ENCODE measurements at places on chromosomes 11 and 22.

- DNase-seq, result peak; percentile 12
Observed at GRCh38 chr11:118834427-118835028, 43.6 kb upstream of the DDX6 start.

- no peak for DNase-seq
Observed at GRCh38 chr11:46049325-46049897, 71.8 kb downstream of the PHF21A start.

GRCh38 chr11:36019005-36019596 is 75.2 kb downstream of the LDLRAD3 start:
- DNase-seq, result no peak

DNA sequence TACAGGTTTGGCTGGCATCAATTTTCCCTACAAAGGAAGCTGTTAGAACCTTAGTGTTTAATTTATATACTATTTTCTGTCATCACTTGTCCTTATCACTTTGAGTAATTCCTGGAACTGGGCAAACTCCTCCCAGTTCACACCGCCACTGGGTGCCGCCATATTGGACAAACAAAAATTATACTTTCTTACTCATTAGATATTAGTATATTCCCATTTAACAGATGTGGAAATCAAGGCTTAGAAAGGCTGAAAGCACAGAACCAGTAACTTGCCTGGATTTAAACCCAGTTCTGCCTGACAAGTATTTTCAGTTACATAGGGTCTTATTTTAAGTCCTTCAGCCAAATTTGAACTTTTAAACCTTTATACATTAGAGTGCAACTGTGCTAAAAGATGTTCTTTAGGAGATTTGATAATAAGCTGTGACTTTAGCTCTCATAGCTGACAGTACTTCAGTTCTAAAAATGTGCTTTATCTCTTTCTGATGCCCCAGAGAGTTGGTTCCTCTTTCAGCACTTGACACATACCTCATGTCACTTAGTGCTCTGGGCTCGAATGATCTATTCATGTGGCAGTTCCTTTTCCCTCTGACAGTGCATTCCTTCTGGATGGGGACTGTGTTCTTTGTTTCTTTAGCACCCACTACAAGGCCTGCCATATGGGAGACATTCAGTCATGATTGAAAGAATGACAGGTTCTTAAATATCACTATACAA is 25.4 kb downstream of the COA4 start:
- DNase-seq, result no peak

DNA sequence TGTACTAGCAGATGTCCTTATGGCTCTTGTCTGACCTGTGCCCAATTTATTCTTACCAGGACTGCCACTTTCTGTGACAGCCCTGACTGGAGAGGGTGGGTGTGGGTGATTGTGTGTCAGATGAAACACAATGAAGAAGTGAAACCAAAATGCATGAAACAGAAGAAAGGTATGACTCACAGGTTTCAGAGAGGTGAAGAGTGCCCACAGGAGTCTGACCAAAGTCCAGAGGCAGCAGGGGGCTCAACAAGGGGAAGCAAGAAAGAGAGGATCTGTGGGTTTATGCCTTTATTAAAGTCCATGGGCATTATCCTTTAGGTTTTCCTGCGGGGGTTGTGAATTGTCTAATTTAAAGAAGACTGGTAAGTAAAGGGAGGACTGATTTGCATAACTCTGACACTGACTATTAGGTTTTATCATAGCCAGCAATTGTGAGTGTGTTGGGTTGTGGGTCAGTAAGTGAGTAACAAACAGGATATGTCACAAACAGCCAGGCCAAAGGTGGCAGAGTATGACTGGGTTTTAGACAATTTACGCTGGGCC is 3.9 kb upstream of the OR4C6 start:
- DNase-seq, result no peak

DNA sequence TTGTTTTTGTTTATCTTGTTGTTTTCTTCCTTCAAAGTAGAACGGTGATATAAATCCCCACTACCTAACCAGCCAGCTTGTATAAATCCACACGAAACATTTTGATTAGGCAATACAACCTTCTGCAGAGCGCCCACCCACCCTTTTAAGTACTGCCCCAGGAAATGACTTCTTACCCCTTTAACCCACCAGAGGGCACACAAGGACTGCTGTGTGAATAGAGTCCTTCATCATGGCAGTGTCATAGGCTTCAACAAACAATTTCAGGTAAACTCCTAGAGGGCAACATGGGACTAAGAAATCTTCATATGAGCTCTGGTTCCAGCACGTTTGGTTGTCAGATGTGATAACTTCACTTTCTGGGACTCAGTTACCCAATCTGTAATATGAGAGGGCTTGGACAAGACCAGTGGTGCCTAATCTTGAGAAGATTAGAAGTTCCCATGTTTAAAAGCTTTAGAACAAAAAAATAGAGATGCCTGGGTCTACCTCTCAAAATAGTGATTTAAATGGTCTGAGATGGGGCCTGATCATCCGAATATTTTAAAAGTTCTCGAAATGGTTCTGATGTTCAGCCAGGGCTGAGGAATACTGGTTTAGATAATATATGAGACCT is 56.1 kb downstream of the PIWIL4 start:
- peak; percentile 80 for DNase-seq

DNA sequence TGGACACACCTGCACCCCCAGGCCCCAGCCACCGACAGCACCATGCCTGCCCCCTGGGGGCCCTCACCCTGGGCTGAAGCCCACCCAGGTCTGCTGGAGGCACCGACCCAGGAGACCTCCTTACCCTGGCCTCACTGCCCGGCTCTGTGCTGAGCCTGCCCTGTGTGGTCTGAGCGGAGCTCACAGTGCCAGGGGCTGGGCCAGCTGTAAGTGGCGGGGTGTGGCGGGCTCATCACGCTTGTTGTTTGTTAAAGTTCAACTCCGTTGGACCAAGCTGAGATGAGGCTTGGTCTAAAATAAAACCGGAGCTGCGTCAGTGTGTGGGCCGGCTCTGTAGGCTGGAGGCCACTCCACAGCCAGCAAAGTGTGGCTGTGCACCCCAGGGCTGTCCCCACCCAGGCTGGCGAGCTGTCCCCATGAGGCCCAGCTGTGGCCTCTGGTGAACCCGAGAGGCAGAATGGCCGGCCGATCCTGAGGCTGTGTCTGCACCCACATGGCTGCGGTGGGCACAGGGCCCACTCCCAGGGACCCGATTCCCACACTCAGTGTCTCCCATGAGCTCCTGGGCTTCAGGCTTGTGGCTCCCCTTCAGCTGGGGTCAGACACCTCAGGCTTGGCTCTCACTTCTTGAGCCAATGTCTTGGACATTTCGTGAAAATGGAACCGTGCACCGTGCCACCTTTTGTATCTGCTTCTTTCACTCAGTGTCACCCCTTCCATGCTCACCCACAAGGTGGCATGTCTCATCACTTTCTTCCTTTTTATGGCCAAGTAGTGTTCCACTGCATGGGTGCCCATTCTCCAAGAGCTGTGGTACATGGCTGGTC is 137.9 kb downstream of the CTTN start:
- DNase-seq, result no peak

GRCh38 chr11:24515632-24516031 is 18.8 kb downstream of the LUZP2 start:
- no peak for DNase-seq

GRCh38 chr11:85779956-85780640 is 30.8 kb downstream of the SYTL2 start:
- no peak for DNase-seq

DNA sequence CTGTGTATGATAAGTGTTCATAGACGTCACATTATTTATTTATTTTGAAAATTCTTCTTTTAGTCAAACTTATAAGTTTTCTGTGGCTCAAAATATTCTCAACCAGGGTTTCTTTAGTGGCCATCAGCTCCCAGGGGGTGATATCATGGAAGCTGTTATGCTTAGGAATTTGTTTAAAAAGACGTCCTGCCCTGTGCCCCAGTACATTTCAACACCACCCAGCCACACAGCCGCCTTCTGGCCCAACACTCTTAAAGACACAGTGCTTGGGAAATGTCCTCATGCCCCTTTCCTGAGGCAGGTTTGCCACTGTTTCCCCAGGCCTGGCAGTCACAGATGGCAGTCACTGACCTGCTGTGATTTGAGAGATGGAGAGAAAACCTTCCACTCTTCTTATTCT is 19.9 kb downstream of the TSKU start:
- DNase-seq, result no peak

- no peak for DNase-seq
Observed at GRCh38 chr11:44275241-44275640, 34.7 kb downstream of the ALX4 start.

DNA sequence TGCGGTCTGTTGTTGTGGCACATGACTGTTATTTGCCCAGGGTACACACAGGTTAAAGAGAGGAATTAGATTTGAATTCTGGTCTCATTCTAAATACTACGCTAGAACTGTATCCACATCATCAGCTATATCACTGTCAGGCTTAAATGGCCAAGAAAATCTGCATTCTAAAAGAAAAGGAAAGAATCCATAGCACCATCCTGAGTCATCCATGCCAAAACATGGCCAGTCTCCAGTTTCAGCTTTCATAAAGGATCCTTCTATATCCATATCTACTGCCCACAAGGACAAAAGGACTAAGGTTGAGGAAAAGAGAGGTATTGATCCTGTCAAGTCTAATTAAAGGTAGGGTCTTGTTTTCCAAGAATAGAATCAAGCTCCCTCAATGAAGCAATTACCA is 73.6 kb upstream of the GDPD4 start:
- DNase-seq, result peak; percentile 11

- peak; percentile 45 for DNase-seq
Observed at GRCh38 chr11:36292311-36292722, 3.1 kb upstream of the COMMD9 start.

DNA sequence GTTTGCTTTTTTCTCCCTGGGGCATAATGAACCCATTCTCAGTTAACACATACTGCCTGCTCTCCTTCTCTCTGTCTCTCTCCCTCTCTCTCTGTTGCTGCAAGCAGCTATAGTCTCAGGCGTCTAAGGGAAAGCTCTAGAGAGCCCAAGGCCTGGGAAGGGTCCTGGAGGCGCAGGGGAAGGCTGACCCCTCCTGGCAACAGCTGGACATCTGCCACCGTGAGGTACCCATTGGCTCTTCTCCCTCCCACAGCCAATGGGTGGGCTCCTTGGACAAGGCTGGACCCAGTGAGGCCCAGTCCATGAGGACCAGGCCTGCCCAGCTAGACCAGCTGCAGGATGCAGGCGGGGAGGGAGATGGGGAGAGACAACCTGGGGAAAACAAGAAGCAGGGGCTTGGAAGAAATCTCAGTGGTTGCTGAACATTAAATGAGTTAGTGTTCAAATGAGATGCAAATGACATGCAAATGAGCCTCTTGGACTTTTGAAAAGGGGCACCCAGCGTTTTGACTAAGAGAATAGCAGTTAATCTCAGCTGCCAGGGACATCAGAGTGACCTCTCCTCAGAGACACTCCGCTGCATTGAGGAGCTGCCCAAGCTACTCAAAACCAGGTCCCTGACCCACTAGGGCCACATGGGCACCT is 349.7 kb downstream of the BUD13 start:
- no peak for DNase-seq

DNA sequence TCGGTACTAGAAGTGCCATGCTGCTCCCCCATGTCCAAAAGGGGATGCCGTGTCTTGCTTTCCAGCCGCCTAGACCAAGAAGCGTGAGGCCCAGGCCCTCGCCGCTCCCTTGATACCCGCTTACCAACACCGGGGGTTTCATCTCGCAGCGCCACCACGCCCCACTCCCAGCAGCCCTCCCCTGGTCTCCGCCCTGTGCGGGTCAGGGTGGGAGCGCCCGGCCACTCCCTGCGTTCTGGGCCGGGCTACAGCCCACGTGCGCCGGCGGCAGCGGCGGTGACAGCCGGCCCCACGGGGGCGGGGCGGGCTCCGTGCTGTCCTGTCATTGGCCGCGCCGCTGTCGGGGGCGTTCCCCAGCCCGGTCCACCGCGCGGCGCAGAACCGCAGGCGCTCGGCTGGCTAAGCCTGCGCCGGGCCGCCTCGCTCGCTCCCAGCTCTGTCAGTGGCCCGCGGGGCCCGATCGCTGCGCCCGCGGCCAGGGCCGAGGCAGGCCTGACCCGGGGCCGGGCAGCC is at the start of gene MICAL2:
TSS of gene MICAL2 (plus strand) at position 390 of the 513 bp plus-strand sequence. CDS start 51,566 bp downstream, outside the sequence.
- peak; percentile 90 for DNase-seq

All from M059J (cell line).